ENCODE measurements at places on chromosomes 7 and 10. TPM values are rescaled to one million over a fixed set of nuclear protein-coding genes. Genes with fewer than 3 reads are reported as not detected.

Gene TEX36
- total RNA-seq: not detected

Gene WDFY4
- 0.05 TPM for total RNA-seq

Gene SPDYE11
- total RNA-seq: not detected

Gene HECW1
- total RNA-seq: not detected

Gene SKAP2
- 4.6 TPM for total RNA-seq
